ENCODE measurements at places on chromosomes 5 and 9.

DNA sequence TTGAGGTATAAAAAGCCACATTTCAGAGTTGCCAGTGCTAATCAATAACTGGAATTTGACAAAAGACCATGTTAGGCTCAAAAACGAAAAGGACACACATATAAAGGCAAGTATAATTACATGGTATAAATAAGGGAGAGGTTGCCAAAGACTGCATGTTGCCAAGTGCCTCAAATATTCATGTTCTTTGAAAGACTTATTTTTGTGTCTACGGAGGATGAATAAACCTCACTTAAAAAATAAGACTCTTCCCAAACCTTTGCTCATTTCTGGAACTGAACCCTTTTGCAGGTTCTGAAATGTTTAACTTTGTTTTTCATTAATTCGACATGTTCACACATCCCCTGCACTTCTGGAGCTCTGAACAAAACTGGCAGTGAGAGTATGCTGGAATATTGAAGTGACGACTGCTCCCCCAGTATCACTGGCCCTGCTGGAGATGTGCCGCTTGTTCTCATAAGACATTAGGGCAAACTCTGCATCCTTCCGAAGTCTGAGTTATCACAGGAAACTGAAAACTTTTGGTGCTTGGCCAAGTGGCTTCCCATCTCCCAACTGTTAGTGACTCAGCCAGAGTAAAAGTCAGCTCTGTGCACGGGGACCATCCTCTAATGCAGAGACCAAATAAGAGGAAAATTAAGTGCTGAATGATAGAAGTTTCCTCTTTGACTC, 336.8 kb downstream of the GLIS3 start:
- no peak for DNase-seq

- no peak for DNase-seq
Observed at GRCh38 chr5:120400356-120400755, 63.7 kb upstream of the PRR16 start.

DNA sequence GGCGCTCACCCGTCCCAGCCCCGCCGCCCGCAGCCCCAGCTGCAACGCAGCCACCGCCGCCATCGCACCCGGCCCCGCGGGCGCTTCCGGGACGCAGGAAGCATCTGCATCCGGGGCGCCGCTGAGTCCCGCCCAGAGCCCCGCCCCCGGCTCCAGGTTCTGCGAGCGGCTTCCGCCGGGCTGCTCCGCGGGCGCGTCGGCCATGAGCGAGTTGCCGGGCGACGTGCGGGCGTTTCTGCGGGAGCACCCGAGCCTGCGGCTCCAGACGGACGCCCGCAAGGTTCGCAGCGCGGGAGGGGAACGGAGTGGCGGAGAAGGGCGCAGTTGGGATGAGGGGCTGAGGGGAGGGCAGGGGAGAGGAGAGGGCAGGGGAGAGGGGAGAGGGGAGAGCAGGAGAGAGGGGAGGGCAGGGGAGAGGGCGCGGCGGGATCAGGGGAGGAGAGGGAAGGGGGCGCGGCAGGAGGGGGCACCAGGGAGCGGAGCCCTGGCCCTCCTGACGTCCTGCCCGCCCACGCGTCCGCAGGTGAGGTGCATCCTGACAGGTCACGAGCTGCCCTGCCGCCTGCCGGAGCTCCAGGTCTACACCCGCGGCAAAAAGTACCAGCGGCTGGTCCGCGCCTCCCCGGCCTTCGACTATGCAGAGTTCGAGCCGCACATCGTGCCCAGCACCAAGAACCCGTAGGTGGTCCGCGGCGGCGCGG, at the start of the genes SURF1 and SURF2:
Gene SURF1, minus strand, starts transcription at position 97 of the 701 bp plus-strand sequence. Its CDS starts 34 bp downstream, at position 63.
Gene SURF2, plus strand, starts transcription at position 160 of the 701 bp plus-strand sequence. Its CDS starts 43 bp downstream, at position 203.
- peak; percentile 76 for DNase-seq

DNA sequence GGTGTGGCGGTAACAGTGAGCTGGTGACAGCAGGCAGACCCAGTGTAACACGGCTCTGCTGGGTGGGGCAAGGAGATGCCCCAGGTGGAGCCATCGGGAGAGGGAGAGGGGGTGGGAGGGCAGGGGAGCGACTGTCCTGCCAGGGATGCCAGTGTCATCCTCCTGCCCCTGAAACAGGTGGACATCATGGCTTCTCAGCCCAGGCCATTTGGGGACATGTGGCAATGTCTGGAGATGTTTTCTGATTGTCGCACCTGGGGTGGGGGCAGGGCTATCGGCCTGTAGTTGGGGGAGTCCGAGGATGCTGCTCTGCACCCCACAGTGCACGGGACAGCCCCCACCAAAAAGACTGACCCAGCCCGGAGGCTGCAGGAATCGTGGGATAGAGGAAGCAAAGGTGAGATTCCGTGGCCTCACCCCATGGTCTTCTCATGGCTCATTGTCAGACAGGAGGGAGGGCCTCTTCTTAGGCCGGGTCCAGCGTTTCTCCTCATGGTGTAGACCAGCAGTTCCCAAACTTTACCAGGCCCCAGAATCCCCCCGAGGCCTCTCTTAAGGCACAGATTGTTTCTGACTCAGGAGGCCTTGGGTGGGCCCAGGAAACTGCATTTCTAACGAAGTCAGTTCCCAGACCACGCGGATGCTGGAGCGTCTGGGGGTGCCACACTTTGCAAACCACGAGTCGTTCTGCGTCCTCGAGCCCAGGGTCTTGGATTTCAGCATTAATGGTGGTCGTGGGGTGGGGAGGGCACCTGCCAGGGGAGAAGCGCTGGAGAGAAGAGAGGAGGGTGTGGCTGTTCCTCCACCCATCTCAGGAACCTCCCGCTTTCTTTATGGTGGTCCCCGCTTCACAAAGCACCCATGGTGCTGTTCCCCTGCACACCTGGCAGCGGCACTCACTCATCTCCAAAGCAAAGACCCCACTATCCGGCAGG, 11.0 kb downstream of the COL5A1 start:
- no peak for DNase-seq

DNA sequence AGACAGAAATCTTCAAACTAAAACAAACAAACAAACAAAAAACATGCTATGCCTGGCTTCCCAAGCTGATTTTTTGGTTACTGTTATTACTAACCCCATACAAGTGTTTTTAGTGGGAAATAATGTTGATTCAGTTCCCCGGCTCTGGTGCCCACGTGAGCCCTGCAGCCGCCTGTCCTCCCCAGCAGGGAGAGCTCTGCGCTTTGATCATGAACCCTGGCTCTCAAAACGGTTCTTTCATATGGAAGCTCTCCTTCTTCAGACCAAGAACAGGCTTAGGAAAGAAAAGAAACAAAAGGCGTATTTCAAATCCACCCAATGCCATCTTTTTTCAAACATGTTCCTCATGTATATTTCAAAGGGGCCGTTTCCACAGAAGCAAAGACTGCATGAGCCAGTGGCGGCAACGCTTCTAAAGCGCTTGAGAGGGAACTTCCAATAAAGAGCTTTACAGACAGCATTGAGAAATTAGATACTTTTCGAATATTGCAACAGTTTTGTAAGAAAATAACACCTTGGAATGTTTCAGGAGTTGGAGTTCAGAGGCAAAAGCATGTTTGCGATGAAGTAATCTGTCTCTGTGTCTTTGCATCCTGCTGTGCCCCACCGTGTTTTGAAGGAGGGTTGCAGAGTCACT, 74.8 kb downstream of the ICE1 start:
- DNase-seq, result no peak

DNA sequence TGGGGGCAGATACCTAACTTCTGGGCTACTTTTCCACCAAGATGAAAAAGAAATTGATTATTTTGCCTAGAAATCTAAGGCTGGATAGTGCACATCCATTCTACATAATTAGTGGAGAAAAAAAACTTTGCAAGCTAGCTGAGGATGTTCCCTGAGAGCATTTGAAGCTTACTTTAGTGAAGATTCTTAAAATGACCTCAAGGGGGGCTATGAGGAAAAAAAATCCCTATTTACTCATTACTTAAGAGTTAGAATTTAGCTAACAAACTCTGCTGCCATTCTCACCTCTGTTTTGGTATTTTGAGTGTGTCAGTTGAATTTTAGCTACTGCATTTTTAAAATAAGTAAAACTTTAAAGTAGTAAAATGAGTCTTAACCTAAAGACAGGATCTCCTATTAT, 9.2 kb upstream of the FGF10 start:
- DNase-seq, result no peak

DNA sequence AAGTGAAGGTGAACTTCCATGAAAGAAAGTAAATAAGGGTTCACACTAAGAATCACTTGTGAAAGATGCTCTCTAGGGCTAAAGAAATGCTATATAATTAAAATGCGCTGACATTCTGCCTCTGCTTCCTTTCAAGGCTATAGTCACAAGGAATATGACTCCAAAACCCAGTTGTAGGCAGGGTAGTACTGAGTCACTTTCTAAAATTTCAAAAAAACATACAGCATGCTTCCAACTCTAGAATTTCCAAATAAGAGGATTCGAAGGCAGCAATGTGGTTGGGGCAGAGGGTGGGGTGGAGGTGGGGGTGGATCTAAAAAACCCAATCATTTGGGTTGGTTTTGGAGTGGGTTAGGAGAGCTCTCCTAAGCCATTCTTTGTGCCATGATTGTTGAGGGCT, 84.6 kb downstream of the HMHB1 start:
- no peak for DNase-seq

DNA sequence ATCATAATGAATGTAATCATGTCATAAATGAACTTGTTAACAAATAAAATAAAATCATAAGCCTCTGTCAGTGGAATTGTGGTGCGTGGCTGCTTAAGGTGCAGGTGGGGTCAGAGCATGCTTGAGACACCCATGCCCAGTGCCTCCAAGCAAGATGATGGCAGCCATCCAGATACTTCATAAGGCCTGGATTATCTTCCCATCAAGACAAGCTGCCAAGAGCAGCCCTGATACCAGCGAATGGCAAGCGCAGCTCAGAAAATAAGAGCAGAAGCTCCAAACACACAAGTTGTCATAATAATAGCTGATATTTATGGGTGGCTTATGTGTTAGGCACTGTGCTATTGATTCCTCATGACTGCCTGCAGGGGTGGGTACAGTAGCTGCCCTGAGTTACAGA, 21.8 kb upstream of the LMX1B start:
- DNase-seq, result no peak

DNA sequence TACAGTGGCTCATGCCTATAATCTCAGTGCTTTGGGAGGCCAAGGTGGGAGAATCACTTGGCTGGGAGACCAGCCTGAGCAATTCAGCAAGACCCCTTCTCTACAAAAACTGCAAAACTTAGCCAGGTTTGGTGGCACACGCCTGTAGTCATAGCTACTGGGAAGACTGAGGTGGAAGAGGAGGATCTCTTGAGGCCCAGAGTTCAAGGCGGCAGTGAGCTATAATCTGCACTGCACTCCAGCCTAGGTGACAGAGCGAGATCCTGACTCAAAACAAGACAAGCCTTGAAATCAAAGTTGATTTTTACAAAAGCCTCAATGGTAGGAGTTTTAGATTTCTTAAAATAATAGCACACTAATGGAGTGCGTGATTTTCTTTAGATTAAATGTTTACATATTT, 14.6 kb downstream of the UBE2D2 start:
- DNase-seq, result no peak

DNA sequence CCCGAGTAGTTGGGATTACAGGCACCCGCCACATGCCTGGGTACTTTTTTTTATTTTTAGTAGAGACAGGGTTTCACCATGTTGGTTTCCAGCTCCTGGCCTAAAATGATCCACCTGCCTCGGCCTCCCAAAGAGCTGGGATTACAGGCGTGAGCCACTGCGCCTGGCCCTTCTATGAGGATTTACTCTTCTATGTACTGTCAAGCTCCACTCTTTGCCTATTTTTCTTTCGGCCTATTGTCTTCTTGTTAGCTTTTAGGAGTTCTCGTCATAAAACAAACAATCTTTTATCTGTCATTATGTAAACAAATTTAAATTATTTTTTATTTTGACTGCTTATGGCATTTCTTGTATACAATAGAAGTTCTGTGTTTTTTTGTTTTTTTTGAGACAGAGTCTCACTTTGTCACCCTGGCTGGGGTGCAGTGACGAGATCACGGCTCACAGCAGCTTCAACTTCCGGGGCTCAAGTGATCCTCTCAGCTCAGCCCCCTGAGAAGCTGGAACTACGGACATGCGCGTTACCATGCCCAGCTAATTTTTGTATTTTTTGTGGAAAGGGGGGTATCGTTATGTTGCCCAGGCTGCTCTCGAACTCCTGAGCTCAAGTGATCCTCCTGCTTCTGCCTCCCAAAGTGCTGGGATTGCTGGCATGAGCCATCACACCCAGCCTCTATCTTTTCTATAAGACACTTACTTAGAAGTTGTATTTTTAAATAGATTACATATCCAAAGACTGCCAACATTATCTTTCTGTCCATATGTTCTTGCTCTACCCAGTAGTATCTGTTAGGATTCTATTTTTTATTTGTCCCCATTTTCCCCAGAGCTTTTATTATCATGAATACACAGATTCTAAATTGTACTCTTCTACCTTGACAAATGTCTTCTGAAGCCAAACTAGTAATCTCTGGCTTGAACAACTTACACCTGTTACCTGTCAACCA, 29.2 kb downstream of the CSNK1A1 start:
- no peak for DNase-seq

DNA sequence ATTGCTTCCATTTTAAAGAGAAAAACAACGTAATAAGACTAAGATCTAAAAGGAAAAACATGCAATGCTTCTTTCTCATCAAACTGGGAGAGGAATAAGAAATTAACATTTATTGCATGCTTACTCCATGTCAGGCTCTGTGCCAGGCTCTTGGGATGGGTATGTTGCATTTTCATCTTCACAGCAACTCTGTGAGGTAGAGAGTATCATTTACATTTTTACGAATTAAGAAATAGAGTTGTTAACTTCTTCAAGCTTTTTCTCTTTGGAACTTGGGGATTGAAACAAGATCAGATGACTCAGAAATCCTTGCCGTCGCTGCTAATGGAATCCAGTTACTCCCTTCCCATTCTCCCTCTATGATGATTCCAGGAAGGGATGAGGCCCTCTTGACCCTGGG, 39.5 kb downstream of the PDE8B start:
- no peak for DNase-seq

DNA sequence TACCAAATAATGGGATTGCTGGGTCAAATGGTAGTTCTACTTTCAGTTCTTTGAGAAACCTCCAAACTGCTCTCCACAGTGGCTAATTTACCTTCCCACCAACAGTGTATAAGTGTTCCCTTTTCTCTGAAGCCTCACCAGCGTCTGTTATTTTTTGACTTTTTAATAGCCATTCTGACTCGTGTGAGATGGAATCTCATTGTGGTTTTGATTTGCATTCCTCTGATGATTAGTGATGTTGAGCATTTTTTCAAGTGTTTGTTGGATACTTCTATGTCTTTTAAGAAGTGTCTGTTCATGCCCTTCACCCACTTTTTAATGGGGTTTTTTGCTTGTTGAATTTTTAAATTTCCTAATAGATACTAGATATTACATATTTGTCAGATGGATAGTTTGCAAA, 28.4 kb upstream of the SUSD1 start:
- no peak for DNase-seq

- DNase-seq, result no peak
Observed at GRCh38 chr5:116358911-116359418, 215.7 kb downstream of the SEMA6A start.

DNA sequence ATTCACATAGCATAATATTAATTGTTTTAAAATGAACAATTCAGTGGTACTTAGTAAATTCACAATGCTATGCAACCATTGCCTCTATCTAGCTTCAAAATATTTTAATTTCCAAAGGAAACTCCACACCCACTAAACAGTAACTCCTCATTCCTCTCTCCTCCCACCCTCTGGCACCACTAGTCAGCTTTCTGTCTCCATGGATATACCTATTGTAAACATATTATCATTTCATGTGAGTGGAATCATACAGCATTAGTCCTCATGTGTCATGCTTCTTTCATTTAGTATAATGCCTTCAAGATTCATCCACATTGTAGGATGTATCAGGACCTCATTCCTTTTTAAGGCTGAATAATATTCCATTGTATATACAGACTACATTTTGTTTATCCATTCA, 48.6 kb downstream of the PHF2 start:
- no peak for DNase-seq

- DNase-seq, result no peak
Observed at GRCh38 chr5:1414311-1415058, 30.8 kb downstream of the SLC6A3 start.
